ENCODE measurements at places on chromosomes 16 and 17. TPM values are rescaled to one million over a fixed set of nuclear protein-coding genes. Genes with fewer than 3 reads are reported as not detected.

The GFAP gene
- total RNA-seq, result not detected

DNA sequence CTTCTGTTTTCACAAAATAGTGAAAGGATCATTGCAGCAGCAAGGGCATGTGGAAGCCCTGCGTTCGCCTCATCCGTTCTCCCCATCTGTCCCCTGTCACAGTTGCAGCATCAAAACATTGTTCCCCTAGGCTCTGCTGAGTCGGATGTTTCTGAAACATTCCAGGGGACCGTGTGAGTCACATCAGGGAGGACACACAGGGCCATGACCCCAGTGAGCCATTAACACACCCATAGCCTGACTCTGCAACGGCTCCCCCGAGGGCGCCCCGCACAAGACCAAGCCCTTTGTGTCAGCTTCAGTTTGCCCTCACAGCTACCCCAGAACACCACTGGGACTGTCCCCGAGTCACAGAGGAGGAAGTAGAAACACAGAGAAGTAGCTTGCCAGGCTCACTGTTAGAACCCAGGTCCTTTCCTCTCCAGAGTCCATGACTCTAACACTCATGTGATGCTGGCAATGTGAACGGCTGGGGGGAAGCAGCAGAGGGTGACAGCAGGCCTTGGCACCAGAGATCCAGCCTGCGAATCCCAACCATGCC, 63.3 kb upstream of the HSBP1 start:
- no peak overlapping the region for H3K27ac ChIP-seq
- no peak overlapping the region for H3K4me3 ChIP-seq
- H3K27me3 ChIP-seq, result no peaks in the 10 kb centered on the region
- H3K4me1 ChIP-seq, result no peaks in the 10 kb centered on the region
- DNase-seq, result no peak
- no peaks in the 10 kb centered on the region for H3K36me3 ChIP-seq

DNA sequence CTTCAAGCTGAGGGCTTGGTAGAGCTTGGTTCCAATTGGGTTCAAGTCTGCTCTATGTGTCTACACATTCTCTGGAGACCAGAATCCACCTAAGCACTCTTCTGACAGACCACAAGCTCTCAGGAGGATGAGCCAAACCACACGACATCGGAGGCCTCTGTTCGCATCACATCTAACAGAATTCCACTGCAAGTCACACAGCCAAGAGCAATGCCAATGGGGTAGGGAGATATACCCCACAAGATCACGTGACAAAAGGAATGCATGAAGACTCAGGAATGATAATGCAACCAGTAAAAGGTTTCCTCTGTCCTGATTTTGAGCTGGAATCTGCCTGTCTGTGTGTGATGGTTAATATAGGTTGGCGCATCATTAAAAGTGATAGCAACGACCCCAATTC, 46.6 kb upstream of the RPL38 start:
- H3K36me3 ChIP-seq, result no peaks in the 10 kb centered on the region
- peaks cover 3% of the 10 kb centered on the region for H3K27me3 ChIP-seq
- DNase-seq, result no peak
- H3K4me1 ChIP-seq, result no peaks in the 10 kb centered on the region

GRCh38 chr17:67238991-67239390, 6.0 kb downstream of the HELZ start:
- peaks cover 58% of the 10 kb centered on the region for H3K4me1 ChIP-seq
- no peak for DNase-seq
- no peak overlapping the region for H3K27ac ChIP-seq
- H3K4me3 ChIP-seq, result no peak overlapping the region

The KRT15 gene
- total RNA-seq, result not detected

GRCh38 chr16:86338403-86339115, 171.8 kb upstream of the FOXF1 start:
- peaks cover 8% of the 10 kb centered on the region for H3K27me3 ChIP-seq
- H3K36me3 ChIP-seq, result no peaks in the 10 kb centered on the region
- DNase-seq, result no peak

DNA sequence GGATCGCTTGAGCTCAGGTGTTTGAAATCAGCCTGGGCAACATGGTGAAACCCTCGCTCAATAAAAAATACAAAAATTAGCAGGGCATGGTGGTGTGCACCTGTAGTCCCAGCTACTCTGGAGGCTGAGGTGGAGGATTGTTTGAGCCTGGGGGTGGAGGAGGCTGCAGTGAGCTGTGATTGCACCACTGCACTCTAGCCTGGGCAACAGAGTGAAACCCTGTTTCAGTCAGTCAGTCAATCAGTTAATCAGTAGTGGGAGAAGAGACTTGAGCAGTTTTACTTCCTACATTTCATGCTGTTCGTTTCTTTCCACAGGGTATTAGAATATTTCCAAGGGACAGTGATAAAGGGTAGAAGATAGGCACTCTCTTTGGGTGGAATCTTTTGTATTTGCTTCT, 8.8 kb downstream of the MAP3K3 start:
- H3K36me3 ChIP-seq, result peaks cover 22% of the 10 kb centered on the region
- no peak overlapping the region for H3K27ac ChIP-seq
- DNase-seq, result no peak
- no peak overlapping the region for H3K4me3 ChIP-seq
- H3K4me1 ChIP-seq, result peaks cover 23% of the 10 kb centered on the region
- H3K27me3 ChIP-seq, result no peaks in the 10 kb centered on the region

GRCh38 chr17:51734462-51734861, 424.1 kb downstream of the CA10 start:
- H3K4me3 ChIP-seq, result no peak overlapping the region
- no peaks in the 10 kb centered on the region for H3K27me3 ChIP-seq
- no peaks in the 10 kb centered on the region for H3K36me3 ChIP-seq
- H3K4me1 ChIP-seq, result no peaks in the 10 kb centered on the region
- H3K27ac ChIP-seq, result no peak overlapping the region

GRCh38 chr16:35793601-35794000, 2334.2 kb downstream of the TP53TG3F start:
- no peaks in the 10 kb centered on the region for H3K36me3 ChIP-seq
- H3K27ac ChIP-seq, result no peak overlapping the region
- no peaks in the 10 kb centered on the region for H3K27me3 ChIP-seq
- no peaks in the 10 kb centered on the region for H3K4me1 ChIP-seq
- DNase-seq, result no peak
- no peak overlapping the region for H3K4me3 ChIP-seq

GRCh38 chr17:64343071-64343774, 47.4 kb downstream of the PECAM1 start:
- no peaks in the 10 kb centered on the region for H3K27me3 ChIP-seq
- H3K4me3 ChIP-seq, result no peak overlapping the region
- DNase-seq, result no peak
- no peaks in the 10 kb centered on the region for H3K36me3 ChIP-seq
- peaks cover 10% of the 10 kb centered on the region for H3K4me1 ChIP-seq

DNA sequence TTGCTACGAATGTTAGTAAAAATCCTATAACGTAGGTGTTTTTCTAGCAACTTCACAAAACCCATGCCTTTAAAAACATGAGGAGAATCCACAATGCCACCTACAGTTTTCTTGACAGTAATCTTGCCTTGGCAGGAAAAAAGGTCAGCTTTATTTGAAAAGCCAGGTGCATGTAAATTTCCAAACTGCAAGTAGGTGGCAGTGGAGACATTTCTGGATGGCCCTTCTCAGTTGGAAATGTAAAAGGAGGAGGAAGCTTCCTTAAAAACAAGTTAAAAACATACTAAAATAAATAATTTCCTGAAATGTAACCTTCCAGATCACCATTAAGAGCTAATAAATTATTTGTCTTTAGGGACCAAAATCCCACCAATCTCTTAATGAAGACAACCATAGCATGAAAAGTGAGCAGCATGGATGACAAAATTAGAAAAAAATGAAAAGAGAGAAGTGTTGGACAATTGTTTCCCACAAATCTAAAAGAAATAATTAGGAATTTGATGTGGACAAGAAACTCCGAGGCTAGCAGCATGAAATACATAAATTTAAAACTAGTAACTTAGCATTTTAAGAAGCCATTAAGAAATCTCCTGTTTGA, 152.2 kb downstream of the SNX11 start:
- peaks cover 8% of the 10 kb centered on the region for H3K4me1 ChIP-seq
- DNase-seq, result no peak
- H3K27me3 ChIP-seq, result no peaks in the 10 kb centered on the region
- peaks cover 17% of the 10 kb centered on the region for H3K36me3 ChIP-seq
- no peak overlapping the region for H3K27ac ChIP-seq

DNA sequence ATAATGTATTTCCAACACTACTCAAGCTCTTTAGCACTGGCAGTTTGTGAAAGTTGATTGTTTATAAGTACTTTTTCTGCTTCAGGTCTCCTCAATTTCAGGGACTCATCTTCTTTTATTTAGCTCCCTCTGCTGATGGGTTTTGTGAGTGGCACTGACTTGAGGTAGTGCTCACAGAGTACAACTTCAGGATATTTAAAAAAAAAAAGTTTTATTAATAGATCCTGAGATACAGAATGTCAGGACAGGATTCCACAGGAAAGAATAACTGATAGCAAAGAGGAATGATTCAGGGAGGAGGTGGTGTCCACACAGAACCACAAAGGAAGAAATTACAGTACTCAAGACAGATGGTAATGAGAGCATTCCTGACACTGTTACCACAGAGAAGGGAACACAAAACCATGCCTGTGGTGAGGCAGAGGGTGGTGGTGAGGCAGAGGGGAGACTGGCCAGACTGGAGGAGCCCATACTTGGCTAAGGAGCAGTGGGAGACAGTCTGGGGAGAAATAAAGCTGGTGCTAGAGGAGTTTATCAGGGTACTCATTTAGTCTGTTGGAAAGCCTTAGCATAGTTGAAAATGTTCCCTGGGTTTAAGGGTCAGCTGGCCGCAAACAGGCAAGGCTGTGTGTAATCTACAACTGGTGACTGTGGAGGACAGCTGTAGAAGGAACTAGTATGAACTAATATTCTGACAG, 63.7 kb downstream of the SPAG9 start:
- H3K4me1 ChIP-seq, result no peaks in the 10 kb centered on the region
- H3K27me3 ChIP-seq, result no peaks in the 10 kb centered on the region
- H3K27ac ChIP-seq, result no peak overlapping the region
- H3K36me3 ChIP-seq, result no peaks in the 10 kb centered on the region
- H3K4me3 ChIP-seq, result no peak overlapping the region
- peak; percentile 20 for DNase-seq

Data from activated CD4-positive, alpha-beta memory T cell treated with anti-CD3 and anti-CD28 coated beads, Interleukin-2, amount 10 ng/mL, durations not matched to agents 7 days and 5 days (primary cell).